CD4-positive, alpha-beta memory T cell (primary cell): ENCODE measurements at places on chromosomes 7 and 10. TPM values are rescaled to one million over a fixed set of nuclear protein-coding genes. Genes with fewer than 3 reads are reported as not detected.

Gene CYP2E1
- 0.94 TPM for polyA plus RNA-seq

Gene PIP
- polyA plus RNA-seq, result not detected

Gene NME8
- polyA plus RNA-seq, result not detected

Gene RBP4
- not detected for polyA plus RNA-seq

Gene MYH16
- not detected for polyA plus RNA-seq

Gene RNF32
- polyA plus RNA-seq, result 1.5 TPM

Gene BAG3
- 8.5 TPM for polyA plus RNA-seq

Gene CYP3A5
- 0.19 TPM for polyA plus RNA-seq

Gene C10orf120
- polyA plus RNA-seq, result not detected

Gene PRSS37
- not detected for polyA plus RNA-seq

Gene GATA3
- polyA plus RNA-seq, result 79.7 TPM

Gene FAM237B
- polyA plus RNA-seq, result not detected

Gene PPP1R3C
- not detected for polyA plus RNA-seq

GRCh38 chr7:131691454-131692130 lies 135.2 kb upstream of the PODXL start:
- no peak overlapping the region for H3K4me3 ChIP-seq
- no peaks in the 10 kb centered on the region for H3K4me1 ChIP-seq
- H3K27me3 ChIP-seq, result no peaks in the 10 kb centered on the region
- no peak for DNase-seq

GRCh38 chr10:78028438-78029268 lies 662 bp downstream of the POLR3A start:
- H3K27ac ChIP-seq, result peak overlapping the region; percentile 71
- peak overlapping the region; percentile 98 for H3K4me3 ChIP-seq
- H3K27me3 ChIP-seq, result no peaks in the 10 kb centered on the region
- peaks cover 27% of the 10 kb centered on the region for H3K4me1 ChIP-seq
- DNase-seq, result peak; percentile 33

DNA sequence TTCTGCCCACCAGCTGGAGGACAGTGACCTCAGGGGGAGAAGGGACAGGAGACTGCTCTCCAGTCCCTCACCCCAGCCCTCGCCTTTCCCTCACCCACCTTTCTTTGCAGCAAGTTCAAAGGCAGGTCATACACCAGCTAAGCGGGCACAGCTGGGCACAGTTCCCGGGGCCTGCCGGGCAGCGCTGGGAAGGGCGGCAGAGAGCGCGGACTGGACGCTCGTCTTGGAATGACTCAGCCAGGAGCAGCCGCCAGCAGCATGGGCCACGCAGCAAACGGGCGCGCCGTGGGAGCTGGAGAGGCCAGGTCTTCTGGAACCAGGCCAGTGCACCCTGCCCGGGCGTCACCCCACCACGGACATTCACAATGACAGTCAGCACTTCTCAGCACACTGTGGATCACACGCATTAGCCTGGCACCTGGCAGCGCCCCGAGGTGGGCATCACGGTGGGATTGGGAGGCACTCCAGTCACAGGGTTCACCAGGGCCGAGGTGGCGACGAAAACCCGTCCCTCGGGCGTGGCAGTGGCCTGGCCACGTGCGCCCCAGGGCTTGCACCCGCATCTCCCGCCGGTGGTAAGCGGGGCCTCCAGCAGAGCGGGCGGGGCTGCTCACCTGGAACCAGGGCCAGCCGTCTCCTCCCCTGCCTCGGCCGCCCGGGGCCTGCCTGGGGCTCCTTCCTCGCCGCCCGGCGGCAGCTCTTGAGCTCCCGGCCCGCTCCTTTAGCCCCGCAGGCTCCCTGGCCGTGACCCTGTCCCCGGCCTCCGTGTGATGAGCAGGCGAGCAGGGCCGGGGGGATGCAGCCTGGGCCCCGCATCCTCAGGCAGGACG lies 29.0 kb upstream of the WDFY4 start:
- no peak overlapping the region for H3K27ac ChIP-seq
- no peaks in the 10 kb centered on the region for H3K36me3 ChIP-seq
- H3K4me3 ChIP-seq, result no peak overlapping the region
- no peaks in the 10 kb centered on the region for H3K27me3 ChIP-seq
- DNase-seq, result peak; percentile 2

DNA sequence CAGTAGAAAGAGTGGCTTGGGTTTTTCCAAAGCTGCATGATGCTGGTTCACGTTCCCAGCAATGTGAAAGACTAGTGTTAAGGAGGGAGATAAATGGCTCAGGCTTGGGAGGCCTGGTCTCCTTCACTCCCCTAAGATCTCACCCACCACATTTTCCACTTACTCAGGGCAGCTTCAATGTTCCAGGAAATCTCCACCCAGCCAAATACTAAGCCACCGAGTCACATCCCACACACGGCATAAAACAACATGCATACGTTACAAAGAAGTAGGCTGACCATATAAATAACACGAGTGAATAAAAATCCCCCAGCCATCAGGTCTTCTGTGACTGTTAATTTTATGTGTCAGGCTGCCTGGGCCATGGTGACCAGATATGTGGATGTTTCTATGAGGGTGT lies 303.5 kb downstream of the SFMBT2 start:
- no peak overlapping the region for H3K4me3 ChIP-seq
- H3K36me3 ChIP-seq, result no peaks in the 10 kb centered on the region
- no peak overlapping the region for H3K27ac ChIP-seq
- H3K27me3 ChIP-seq, result no peaks in the 10 kb centered on the region

DNA sequence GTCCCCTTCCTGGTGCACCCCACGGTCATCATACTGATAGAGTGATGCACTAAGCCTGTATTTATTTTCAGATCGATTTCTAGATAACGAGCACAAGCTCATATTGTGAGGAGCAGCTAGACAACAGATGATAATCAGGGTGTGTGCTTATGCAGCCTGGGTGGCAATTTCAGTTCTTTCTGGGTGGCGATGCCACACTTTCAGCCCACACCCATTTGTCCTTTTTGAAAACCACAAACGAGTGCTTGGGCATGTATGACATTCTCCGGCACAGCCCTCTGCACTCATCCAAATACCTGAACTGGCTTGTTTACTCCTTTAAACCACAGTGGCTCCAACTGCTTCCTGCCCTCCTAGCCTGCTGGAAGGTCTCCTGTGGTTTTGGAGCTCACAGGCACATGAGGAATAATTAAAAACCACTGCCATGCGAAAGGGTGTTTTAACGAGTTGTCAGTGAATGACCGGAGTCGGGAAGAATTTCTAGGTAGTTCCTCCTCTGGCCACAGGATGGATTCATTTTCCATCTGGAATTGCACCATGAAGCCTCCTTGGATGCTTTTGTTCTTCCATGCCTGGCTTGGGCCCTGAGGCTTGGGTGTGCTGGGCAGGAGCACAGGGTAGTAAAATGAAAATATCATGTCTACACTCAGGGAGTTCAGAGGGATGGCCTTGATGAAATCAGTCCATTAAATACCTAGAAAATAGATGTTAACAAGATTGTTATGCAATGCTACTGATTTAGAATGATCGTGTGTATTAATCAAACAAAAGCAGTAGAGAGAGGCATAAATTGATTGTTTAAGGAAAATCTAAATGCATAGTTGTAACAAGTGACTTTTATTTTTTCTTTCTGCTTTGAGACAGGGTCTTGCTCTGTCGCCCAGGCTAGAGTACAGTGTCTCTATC lies 52.4 kb upstream of the ITGB1 start:
- H3K27me3 ChIP-seq, result no peaks in the 10 kb centered on the region
- H3K4me1 ChIP-seq, result peaks cover 55% of the 10 kb centered on the region
- peak overlapping the region; percentile 57 for H3K27ac ChIP-seq
- peak overlapping the region; percentile 4 for H3K4me3 ChIP-seq
- peak; percentile 62 for DNase-seq

- H3K4me1 ChIP-seq, result no peaks in the 10 kb centered on the region
- DNase-seq, result no peak
- H3K27me3 ChIP-seq, result no peaks in the 10 kb centered on the region
Observed at GRCh38 chr7:40429826-40430225, 295.0 kb downstream of the SUGCT start.

- H3K27ac ChIP-seq, result no peak overlapping the region
- H3K4me1 ChIP-seq, result no peaks in the 10 kb centered on the region
- DNase-seq, result no peak
- no peaks in the 10 kb centered on the region for H3K27me3 ChIP-seq
- H3K4me3 ChIP-seq, result no peak overlapping the region
Observed at GRCh38 chr7:91045606-91046005, 218.6 kb upstream of the FZD1 start.

DNA sequence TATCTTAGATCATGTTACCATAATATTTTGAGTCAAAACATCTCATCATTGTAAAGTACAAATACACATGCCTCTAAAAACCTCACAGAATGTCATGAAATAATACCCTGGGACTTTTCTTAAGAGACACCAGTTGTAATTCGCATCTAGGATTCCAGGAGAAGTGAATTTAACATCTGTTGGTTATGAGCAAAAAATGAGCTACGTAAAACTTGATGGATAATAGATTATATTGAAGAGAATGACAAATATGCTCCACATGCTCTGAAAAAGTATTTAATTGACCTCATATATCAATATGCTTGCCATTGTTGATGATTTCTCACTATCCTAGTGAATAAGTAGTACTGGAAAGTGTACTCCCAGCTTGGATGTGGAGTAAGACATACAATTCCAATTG lies 227.0 kb downstream of the BBS9 start:
- H3K4me3 ChIP-seq, result no peak overlapping the region
- H3K4me1 ChIP-seq, result no peaks in the 10 kb centered on the region
- H3K27me3 ChIP-seq, result no peaks in the 10 kb centered on the region
- no peaks in the 10 kb centered on the region for H3K36me3 ChIP-seq

GRCh38 chr7:42017349-42017986 lies 219.5 kb downstream of the GLI3 start:
- H3K4me1 ChIP-seq, result no peaks in the 10 kb centered on the region
- H3K4me3 ChIP-seq, result no peak overlapping the region
- H3K27ac ChIP-seq, result no peak overlapping the region

DNA sequence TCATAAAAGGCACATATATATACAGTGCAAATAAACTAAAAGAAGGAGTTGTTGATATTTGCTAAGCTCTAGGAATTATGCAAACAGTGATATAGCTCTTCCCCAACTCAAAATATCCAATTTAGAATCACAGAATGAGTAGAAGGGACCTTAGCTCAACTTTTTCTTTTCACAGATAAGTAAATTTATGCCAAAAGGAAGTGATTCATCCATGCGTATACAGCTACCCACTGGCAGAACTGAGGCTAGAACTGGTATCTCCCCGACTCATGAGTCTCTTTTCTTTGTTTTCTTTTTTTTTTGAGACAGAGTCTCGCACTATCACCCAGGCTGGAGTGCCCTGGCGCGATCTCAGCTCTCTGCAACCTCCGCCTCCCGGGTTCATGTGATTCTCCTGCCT lies 54.2 kb upstream of the SVIL start:
- DNase-seq, result no peak
- H3K4me1 ChIP-seq, result peaks cover 26% of the 10 kb centered on the region
- H3K27ac ChIP-seq, result no peak overlapping the region
- H3K36me3 ChIP-seq, result no peaks in the 10 kb centered on the region

- no peaks in the 10 kb centered on the region for H3K4me1 ChIP-seq
- H3K4me3 ChIP-seq, result no peak overlapping the region
- no peak for DNase-seq
- no peak overlapping the region for H3K27ac ChIP-seq
- no peaks in the 10 kb centered on the region for H3K36me3 ChIP-seq
Observed at GRCh38 chr7:37117292-37117691, 331.4 kb downstream of the ELMO1 start.

- H3K4me3 ChIP-seq, result peak overlapping the region; percentile 37
- H3K27me3 ChIP-seq, result no peaks in the 10 kb centered on the region
- DNase-seq, result peak; percentile 77
- peaks cover 25% of the 10 kb centered on the region for H3K4me1 ChIP-seq
- H3K36me3 ChIP-seq, result peaks cover 13% of the 10 kb centered on the region
- peak overlapping the region; percentile 97 for H3K27ac ChIP-seq
Observed at GRCh38 chr10:84138478-84139125, 707 bp upstream of the GHITM start.

DNA sequence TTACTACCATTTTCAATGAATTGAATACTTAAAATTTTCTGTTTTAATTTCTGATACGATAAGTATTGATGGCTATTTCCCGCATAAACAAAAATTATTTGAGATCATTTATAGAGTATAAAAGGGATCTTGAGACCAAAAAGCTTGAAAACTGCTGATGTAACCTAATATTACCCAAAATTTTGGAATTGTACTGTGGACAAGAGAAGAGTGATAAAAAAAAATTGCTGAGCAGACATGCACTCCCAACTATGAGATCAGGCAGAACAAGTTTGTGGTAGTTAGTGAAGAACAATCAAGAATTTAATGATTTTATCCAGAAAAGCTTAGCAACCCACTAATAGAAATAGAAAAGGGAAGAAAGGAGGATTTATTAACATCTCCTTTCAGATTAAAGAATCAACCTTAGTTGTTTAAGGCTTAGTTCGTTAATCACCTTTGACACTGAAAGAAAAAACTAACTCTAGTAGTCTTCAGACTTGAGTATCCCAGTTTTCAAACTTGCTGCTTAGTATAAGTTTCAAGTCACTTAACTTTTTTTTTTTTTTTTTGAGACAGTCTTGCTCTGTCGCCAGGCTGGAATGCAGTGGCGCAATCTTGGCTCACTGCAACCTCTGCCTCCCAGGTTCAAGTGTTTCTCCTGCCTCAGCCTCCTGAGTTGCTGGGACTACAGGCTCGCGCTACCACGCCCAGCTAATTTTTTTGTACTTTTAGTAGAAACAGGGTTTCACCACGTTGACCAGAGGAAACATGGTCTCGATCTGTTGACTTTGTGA lies 50.6 kb upstream of the ZC3HAV1 start:
- H3K27ac ChIP-seq, result no peak overlapping the region
- no peak overlapping the region for H3K4me3 ChIP-seq
- H3K36me3 ChIP-seq, result no peaks in the 10 kb centered on the region
- no peaks in the 10 kb centered on the region for H3K4me1 ChIP-seq

DNA sequence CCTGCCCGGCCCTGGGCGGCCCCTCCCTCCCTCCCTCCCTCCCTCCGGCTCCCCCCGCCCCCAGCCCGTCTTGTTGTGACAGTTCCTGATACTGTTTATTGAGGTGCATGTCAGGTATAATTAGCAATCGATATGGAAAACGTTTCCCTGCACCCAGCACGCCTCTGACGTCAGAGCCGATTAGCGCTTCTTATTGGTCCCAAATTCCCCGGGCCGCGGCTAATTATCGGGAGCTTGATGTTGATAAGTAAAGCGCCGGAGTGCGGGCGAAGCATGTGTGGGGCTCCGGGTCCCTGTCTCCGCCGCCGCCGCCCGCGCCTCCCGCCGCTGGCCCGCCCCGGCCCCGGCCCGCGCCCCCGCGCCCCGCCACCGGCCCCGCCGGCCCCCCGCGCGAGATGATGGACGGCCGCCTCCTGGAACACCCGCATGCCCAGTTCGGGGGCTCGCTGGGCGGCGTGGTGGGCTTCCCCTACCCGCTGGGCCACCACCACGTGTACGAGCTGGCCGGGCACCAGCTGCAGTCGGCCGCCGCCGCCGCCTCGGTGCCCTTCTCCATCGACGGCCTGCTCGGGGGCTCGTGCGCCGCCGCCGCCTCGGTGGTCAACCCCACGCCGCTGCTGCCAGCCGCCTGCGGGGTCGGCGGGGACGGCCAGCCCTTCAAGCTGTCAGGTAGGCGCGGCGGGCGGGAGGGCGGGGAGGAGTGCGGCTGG lies at the start of gene UNCX:
UNCX (plus strand) TSS at position 250 of the 710 bp plus-strand sequence; CDS start at position 396, 146 bp downstream.
- H3K27me3 ChIP-seq, result peaks cover 48% of the 10 kb centered on the region
- no peak within 1 kb of the TSS for H3K27ac ChIP-seq
- H3K36me3 ChIP-seq, result no peaks in the 10 kb centered on the region

- H3K4me1 ChIP-seq, result no peaks in the 10 kb centered on the region
- no peak overlapping the region for H3K4me3 ChIP-seq
- H3K36me3 ChIP-seq, result no peaks in the 10 kb centered on the region
- H3K27me3 ChIP-seq, result no peaks in the 10 kb centered on the region
- no peak for DNase-seq
Observed at GRCh38 chr10:7589748-7590147, 77.0 kb downstream of the ITIH5 start.

GRCh38 chr10:116444527-116445142 lies 17.0 kb downstream of the PNLIPRP3 start:
- no peaks in the 10 kb centered on the region for H3K36me3 ChIP-seq
- no peaks in the 10 kb centered on the region for H3K4me1 ChIP-seq
- no peak overlapping the region for H3K27ac ChIP-seq
- H3K4me3 ChIP-seq, result no peak overlapping the region
